ENCODE measurements at places on chromosomes 6 and 20.

DNA sequence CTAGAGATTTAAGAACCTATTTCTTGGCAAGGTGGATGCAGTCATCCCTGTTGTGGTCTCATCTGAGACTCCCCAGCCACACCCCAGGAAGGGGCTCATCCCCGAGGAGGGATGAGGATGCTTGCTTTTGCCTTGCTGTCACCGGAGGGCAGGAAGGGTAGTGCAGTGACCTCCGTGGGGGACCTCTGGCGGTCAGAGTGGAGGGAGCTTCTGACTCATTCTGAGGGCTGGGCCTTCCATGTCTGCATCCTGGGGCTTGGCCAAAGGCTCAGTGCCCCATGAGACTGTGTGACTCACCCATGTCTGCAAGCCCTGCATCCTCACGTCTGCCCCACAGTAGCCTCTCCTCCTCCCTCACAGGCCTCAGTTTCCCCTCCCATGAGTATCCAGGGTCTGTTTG is 38.7 kb downstream of the UQCC2 start:
- no peak overlapping the region for H3K27ac ChIP-seq
- no peak overlapping the region for H3K4me3 ChIP-seq
- H3K4me1 ChIP-seq = peaks cover 21% of the 10 kb centered on the region
- DNase-seq = peak; percentile 92

DNA sequence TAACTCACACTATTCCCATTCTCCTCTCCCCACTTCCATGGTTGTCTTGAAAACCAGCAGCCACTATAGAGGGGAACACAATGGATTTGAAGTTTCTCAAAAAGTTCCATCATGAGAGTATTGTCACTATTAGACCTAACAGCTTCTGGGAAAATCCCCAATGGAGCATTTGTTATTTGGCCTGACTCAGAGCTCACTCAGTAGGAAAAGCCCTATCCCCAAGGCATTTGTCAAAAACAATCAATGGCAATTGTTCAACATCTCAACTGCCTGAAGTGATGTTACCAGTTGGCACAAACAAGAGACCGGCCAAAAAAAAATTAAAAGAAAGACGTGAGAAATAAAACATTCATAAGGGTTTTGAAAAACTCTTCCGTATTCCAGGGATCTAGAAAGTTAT is 98.8 kb downstream of the MYLK4 start:
- H3K27me3 ChIP-seq = peaks cover 4% of the 10 kb centered on the region
- no peak overlapping the region for H3K27ac ChIP-seq
- no peak for DNase-seq
- H3K36me3 ChIP-seq = no peaks in the 10 kb centered on the region

DNA sequence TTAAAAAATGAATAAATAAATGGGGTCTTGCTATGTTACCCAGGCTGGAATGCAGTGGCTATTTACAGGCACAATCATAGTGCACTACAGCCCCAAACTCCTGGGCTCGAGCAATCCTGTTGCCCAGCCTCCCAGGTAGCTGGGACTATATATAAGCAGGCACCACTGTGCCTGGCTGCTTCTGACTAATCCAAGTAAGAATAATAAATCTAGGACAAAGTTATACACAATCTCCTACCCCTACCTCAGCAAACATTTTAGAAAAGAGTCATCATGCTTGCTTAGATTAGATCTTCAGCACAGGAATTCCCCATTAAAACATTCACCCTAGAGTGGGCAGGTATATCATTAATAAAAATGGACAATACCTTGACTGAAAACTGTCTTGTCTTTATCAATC is 124.6 kb downstream of the REV3L start:
- no peak overlapping the region for H3K4me3 ChIP-seq
- no peaks in the 10 kb centered on the region for H3K36me3 ChIP-seq
- H3K4me1 ChIP-seq = peaks cover 2% of the 10 kb centered on the region
- DNase-seq = no peak
- peak overlapping the region; percentile 57 for H3K27ac ChIP-seq

- DNase-seq = no peak
- no peaks in the 10 kb centered on the region for H3K36me3 ChIP-seq
- H3K27ac ChIP-seq = no peak overlapping the region
- H3K27me3 ChIP-seq = peaks cover 17% of the 10 kb centered on the region
Observed at GRCh38 chr20:61718361-61719005, 347.2 kb downstream of the TAF4 start.

GRCh38 chr6:126175251-126175650 is 164.7 kb upstream of the CENPW start:
- no peak overlapping the region for H3K4me3 ChIP-seq
- no peaks in the 10 kb centered on the region for H3K4me1 ChIP-seq
- H3K27ac ChIP-seq = no peak overlapping the region
- H3K36me3 ChIP-seq = no peaks in the 10 kb centered on the region

GRCh38 chr20:23251779-23252178 is 98.8 kb upstream of the NXT1 start:
- peaks cover 17% of the 10 kb centered on the region for H3K4me1 ChIP-seq
- H3K4me3 ChIP-seq = no peak overlapping the region
- H3K27ac ChIP-seq = no peak overlapping the region
- no peaks in the 10 kb centered on the region for H3K27me3 ChIP-seq
- H3K36me3 ChIP-seq = no peaks in the 10 kb centered on the region

DNA sequence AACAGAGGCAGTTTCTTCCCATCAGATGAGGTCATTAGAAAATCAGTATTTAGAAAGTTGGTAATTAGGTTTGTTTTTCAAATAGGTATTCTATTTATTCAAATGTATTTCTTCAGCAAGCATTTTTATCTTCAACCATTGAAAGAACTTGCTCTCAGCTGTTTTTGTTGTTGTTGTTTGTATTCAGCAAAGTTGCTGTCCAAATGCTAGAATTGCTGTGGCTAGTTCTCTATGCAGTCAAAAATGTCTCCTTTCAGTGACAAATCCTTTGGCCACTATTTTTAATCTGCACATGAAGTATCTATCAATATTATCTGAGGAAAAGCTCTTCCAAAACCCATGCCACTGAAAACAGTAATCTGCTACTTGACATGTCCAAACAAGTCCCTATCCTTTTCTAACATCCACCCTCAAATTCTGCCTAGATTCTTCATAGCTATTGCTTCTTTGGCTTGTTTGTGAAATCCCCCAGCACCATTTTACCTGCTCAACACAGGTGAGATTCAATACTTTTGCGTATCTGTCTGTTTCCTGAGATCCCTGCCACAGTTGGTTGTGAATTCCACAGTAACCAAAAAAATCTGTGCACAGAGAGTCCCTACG is 1005.4 kb downstream of the GRIK2 start:
- no peaks in the 10 kb centered on the region for H3K27me3 ChIP-seq
- H3K4me1 ChIP-seq = no peaks in the 10 kb centered on the region
- no peak overlapping the region for H3K4me3 ChIP-seq
- H3K36me3 ChIP-seq = no peaks in the 10 kb centered on the region
- no peak overlapping the region for H3K27ac ChIP-seq

DNA sequence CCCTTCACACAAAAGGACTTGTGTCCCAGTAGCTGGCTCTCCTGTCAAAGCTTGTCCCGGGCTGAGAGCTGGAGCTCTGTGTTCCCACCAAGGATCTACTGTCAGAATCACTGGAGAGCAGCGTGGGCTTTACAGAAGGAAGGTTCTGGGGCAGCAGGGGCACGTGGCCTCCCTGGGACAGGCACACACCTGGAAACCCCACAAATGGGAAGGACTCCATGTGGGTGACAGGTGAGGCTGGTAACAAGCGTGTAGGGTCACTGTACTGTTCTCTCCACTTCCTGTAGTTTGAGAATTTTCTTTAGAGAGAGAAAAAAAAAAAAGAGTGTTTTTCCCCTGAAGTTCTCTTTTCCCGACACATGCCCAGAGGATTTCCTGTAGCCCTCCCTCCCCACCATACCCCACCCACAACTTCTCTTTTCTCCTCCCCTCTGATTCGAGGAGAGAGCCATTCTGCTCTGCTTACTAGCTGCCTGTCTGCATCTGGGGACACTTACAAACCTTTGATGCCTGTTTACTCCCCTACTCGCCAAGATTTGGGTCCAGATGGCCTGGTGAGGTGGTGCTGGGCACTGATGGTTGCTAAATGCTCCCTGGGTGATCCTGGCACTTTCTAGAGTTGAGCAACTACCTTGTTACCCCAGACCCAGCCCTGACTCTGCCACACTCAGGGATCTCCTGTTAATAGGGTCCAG is 84.1 kb upstream of the SIRPA start:
- peaks cover 19% of the 10 kb centered on the region for H3K4me1 ChIP-seq
- no peaks in the 10 kb centered on the region for H3K36me3 ChIP-seq
- peak overlapping the region; percentile 10 for H3K27ac ChIP-seq
- peak; percentile 60 for DNase-seq

- no peaks in the 10 kb centered on the region for H3K27me3 ChIP-seq
- DNase-seq = peak; percentile 32
- H3K27ac ChIP-seq = no peak overlapping the region
- no peaks in the 10 kb centered on the region for H3K4me1 ChIP-seq
- H3K36me3 ChIP-seq = no peaks in the 10 kb centered on the region
Observed at GRCh38 chr6:133809406-133809805, 79.5 kb upstream of the TCF21 start.

GRCh38 chr6:69812746-69813427 is 16.1 kb upstream of the LMBRD1 start:
- no peaks in the 10 kb centered on the region for H3K36me3 ChIP-seq
- H3K27ac ChIP-seq = no peak overlapping the region
- no peaks in the 10 kb centered on the region for H3K27me3 ChIP-seq

GRCh38 chr6:112441607-112442006 is 94.5 kb downstream of the RFPL4B start:
- H3K4me3 ChIP-seq = no peak overlapping the region
- H3K27me3 ChIP-seq = no peaks in the 10 kb centered on the region
- H3K36me3 ChIP-seq = no peaks in the 10 kb centered on the region
- no peak overlapping the region for H3K27ac ChIP-seq
- no peak for DNase-seq
